ENCODE measurements at places on chromosomes 2 and 18.
A peak's percentile ranks its signal among the peaks of the same experiment; 100 is the strongest.

DNA sequence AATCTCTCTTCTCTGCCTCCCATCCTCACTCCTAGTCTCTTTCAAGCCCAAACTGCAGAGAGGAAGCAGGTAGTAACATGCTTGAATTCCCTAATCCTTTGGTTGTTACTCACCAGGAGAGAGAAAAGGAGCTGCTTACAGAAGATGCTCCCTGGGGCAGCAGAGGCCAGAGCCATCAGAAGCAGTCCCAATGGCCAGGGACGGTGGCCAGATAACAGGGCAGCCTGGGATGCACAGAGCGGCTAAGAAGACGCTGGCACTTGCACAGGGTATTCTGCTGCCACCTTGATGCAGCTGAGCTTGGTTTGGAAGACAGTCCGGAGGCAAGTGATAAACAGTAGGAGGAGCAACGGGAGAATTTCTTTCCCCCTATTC lies 250 bp downstream of the DSC1 start:
- DNase-seq, result no peak

DNA sequence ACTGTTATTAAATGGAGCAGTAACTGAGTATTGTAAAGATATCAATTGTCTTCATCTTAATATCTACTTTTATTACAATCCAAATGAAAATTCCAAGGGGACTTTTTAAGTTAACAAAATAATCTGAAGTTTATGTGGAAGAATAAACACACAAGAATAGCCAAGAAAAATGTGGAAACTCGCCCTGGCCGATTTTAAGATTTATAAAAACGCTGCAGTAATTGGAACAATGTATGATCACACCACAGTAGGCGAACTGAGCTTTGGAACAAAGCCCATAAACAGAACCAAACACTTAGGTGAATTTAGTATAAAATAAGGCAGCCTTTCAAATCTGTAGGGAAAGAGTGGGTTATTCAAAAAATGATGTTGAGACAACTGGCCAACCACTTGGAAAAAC lies 96.3 kb downstream of the ANTXR1 start:
- DNase-seq, result no peak

- DNase-seq, result peak; percentile 68
Measured at GRCh38 chr2:175926272-175926671, 75.8 kb downstream of the LNPK start.

- no peak for DNase-seq
Measured at GRCh38 chr2:197310987-197311420, 424 bp upstream of the ANKRD44 start.
